Epithelial cell of proximal tubule (primary cell): ENCODE measurements at places on chromosomes 2 and 18. TPM values are rescaled to one million over a fixed set of nuclear protein-coding genes. Genes with fewer than 3 reads are reported as not detected.

DNA sequence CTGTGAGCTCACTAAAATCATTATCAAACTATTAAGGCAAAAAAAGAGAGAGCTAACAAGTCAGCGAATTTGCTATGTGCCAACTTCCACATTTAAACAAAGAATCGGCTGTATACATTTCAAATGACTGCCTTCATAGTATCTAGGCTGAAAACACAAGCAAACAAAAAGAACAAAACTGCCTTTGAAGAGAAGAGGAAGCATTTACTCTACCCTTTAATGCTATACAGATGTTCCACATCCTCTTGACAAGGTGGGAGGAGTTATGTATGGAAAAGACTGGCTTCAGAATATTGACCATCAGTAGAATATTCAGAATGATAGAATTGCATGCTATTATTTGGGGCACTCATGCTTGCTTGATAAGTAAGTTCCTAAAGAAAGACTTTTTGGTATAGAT lies 741.7 kb downstream of the PLCL1 start:
- no peak for DNase-seq

GRCh38 chr18:75654851-75655751 lies 227.6 kb upstream of the SMIM21 start:
- DNase-seq: no peak

DNA sequence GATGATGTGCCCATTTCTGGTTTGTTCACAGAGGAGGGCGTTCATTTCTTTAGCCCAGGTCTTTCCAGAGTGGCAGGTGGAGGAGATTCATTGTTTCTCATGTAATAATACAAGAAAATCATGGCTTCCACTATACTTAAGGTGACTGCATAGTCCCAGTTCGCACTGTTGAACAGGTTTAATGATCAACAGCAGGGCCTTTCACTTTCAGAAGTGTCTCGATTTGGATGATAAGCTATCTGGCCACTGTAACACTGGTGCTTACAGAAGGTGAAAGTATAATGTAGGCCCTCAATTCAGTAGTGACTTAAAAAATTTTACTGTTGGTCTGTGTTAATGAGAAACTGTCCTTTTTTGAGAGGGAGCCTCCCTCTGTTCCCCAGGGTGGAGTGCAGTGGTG lies 1.4 kb downstream of the RMC1 start:
- DNase-seq: no peak

DNA sequence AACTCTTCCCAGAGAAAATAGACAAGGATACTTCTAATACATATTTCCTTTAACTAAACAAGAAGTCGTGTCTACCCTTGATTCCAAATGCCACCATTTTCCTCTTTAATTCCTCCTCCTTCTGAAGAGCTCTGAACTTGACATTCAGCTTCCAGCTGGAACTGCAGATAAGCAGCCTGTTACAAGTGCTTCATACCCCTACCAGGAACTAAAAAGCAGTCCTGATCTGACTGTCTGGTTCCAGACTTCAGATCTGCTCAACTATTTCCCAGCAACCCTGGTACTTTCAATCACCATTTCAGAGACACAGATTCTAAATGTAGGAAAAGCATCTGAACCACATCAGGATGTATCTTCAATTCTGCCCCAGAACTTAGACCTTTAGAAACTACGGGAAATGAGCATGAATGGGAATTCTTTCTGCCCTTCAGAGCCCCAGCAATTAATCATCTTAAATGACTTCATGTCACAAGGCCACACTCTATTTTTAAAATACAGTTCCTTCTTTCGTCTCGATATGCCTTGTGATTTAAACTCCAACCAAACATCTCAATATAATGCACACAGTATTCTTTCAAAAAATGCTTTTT lies 159.5 kb downstream of the L3MBTL4 start:
- DNase-seq: no peak

DNA sequence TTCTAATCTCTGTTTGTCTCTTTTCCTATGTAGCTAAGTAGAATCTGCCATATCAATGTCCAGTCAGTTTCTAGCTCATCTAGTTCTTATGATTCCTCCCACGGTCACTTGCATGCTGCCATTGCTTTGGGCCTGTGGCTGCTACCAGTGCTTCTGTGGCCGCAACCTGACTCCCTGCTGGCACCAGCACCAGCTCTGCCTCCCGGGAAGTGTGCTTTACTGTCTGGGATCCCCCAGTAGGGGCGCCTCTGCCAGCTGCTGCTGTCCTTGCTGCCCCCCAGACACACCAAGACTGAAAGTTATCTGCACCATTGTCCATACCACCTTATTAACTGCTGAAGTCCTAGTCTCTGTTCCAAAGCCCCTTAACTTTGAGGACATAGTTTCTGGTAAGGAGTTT lies 56.3 kb downstream of the RAPGEF4 start:
- DNase-seq: no peak

GRCh38 chr2:228793116-228793515 lies 478.0 kb downstream of the PID1 start:
- no peak for DNase-seq

DNA sequence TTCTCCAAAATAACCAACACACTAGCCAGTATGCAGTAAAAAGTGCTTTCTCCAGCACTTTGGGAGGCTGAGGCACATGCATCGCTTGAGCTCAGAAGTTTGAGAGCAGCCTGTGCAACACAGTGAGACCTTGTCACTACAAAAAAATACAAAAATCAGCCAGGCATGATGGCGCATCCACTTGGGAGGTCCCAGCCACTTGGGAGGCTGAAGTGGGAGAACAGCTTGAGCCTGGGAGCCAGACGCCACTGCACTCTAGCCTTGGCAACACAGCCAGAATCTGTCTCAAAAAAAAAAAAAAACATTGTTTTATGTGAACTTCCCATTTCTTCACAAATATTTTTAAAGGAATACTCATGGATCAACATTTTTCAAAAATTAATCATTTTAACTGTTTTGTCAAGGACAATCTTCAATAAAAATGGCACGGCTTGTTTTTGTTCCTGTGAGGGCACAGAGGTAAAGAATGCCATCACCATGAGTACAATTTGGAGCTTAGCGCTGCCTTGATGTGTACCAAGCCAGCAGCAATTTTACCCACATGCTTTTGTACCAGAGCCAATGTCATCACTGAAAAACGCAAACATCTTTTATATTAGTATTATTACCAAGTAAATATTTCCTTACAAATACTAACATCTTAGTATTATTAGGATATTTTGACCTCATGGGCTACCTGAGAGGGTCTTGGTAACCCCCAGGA lies 26.7 kb downstream of the RAB1A start:
- no peak for DNase-seq

TMEM169 gene
- 2.9 and 3.1 TPM in 2 replicates for total RNA-seq

GRCh38 chr2:176997792-176998169 lies 214.8 kb upstream of the HNRNPA3 start:
- DNase-seq: no peak

SPHKAP gene
- total RNA-seq: not detected in 2 replicates

PLA2R1 gene
- 1.3 and 3.6 TPM in 2 replicates for total RNA-seq

ANKRD30B gene
- 0.14 and 0.17 TPM in 2 replicates for total RNA-seq

- DNase-seq: no peak
Measured at GRCh38 chr2:45941531-45942236, 290.2 kb downstream of the PRKCE start.

CERS6 gene
- total RNA-seq: 11.6 and 11.7 TPM in 2 replicates

OSR1 gene
- total RNA-seq: not detected in 2 replicates

- no peak for DNase-seq
Measured at GRCh38 chr18:3424280-3424890, 25.6 kb upstream of the TGIF1 start.

GRCh38 chr2:121287146-121287798 lies 2.3 kb upstream of the TFCP2L1 start:
- no peak for DNase-seq
